Astrocyte of the hippocampus (primary cell): ENCODE measurements at places on chromosomes 1 and 21.

DNA sequence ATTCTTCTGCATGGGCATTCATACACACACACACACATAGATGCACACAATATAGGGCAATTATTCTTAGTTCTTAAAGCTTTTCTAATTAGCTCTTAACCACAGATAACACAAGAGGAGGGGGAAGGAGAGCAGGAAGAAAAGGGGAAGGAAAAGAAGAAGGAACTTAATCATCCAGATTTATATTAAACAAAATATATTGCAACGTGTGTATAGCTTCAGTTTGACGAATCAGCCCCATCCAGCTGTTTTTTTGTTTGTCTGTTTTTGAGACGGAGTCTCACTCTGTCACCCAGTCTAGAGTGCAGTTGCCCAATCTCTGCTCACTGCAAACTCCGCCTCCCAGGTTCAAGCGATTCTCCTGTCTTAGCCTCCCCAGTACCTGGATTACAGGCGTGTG is 21.7 kb upstream of the ANKRD13C start:
- no peak for DNase-seq

- no peak for DNase-seq
Measured at GRCh38 chr1:70117046-70117445, 88.3 kb downstream of the LRRC40 start.

GRCh38 chr1:48186306-48186839 is 36.1 kb upstream of the SLC5A9 start:
- DNase-seq = no peak

GRCh38 chr1:31814631-31815306 is 1.1 kb downstream of the SPOCD1 start:
- DNase-seq = no peak

DNA sequence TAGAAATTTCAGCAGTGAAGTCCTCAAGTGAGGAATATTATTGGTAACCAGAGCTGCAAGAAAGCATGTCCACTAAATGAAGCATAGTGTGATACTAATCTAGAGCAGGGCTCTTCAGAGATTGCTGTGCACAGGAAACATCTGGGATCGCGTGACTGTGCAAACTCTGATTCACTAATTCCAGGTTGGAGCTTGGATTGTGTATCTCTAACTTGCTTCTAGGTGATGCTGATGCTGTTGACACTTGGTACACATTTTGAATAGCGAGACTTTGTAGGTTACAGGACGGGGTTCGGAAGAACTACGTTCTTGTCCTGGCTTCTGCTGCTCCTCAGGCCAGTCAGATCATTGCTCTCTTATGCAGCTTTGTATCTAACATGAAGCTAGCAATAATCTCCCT is 66.5 kb downstream of the PRRX1 start:
- DNase-seq = no peak

GRCh38 chr1:8283058-8283884 is 34.6 kb upstream of the SLC45A1 start:
- DNase-seq = no peak

DNA sequence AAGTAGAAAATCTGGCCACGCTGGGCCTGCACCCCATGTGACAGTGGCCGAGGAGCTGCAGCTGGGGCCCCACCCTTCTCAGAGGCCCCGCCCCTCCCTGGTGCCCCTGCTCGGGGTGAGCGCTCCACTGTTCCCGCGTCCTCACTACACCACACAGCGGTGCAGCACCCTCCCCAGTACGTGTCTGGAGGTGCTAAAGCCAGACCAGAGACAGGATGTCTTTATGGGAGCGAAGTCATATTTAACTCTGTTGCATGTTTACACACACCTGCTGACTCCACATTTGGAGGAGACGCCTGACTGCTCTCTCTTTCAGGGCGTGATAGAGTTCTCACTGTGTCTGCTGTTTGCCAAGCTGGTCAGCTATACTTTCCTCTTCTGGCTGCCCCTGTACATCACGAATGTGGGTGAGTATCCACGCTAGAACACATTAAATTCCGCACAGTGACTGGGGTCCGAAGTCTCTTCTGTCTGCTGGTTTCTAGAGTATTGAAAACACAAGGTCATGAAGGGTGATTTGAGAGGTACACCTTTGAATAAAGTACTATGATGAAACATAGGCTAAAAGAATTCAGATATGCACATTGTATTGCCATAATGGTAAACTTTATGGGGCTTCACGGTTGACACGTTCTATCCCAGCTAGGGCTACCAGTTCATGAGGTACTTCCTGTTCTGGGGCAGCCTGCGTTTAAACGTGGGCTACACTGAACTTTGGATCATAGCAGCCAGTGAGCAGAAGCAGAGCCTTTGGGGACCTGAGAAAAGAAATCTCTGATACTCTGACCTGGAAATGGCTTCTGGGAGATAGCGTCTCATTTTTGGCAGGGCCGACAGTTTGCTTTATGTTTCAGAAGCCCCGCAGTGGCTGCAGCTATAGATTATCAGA is 48.4 kb downstream of the SLC37A1 start:
- no peak for DNase-seq

- peak; percentile 5 for DNase-seq
Measured at GRCh38 chr21:26686278-26686677, 113.2 kb upstream of the CYYR1 start.

- DNase-seq = no peak
Measured at GRCh38 chr1:216616425-216616824, 106.8 kb downstream of the ESRRG start.

GRCh38 chr21:31530364-31530763 is 129.1 kb upstream of the SOD1 start:
- no peak for DNase-seq

- peak; percentile 54 for DNase-seq
Measured at GRCh38 chr1:31127266-31127665, 61.7 kb upstream of the PUM1 start.

DNA sequence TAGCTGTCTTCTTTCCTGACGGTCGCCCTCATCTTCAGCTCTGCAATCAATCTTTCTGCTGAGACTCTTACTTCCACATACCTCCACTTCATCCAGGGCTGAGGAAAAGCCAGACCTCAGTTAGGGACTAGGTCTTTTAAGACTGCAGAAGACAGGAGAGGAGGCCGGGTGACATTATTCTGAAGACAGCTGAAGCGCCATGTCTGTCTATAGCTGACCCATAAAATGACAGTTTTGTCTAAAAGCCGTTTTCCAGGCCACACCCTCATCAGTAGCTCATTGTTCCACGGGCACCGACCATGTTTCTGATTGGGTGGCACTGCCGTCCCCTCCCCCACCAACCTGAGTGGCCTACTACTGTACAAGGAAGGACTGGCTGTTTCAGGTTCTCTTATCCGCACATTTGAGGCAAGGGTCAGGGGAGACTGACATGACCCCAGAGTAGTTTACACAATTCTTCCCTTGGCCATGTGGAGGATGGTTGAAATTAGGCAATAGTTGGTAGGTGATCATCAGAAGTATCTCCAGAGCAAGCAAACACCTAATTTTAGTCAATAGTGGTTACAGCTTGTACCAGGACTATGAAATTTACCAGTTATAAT is at the start of gene ADCY10:
TSS of gene ADCY10 (minus strand) at position 240 of the 602 bp plus-strand sequence. CDS start 8,994 bp downstream, outside the sequence.
- DNase-seq = no peak

- no peak for DNase-seq
Measured at GRCh38 chr1:91781371-91781825, 104.6 kb downstream of the TGFBR3 start.

GRCh38 chr1:24427545-24427862 is 11.9 kb downstream of the NIPAL3 start:
- no peak for DNase-seq

DNA sequence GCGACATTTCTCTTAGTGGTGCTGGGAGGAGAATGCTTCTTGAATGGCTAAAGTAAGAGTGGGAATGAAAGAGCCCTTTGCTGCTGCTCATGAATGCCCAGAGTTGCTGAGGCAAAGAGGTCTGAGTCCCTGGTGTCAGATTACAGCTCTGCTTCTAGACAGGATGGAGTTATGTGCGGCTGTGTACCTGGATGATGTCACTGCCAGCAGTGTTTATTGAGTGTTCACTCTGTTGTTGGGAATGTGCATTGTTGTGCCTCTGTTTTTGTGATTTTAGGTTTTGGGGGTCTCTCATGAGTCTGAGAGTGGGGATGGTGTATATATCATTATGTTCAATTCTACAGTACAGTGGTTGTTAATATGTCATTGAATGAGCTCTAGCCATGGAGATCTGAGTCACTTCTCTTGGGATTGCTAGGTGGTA is 2.7 kb downstream of the CDC14A start:
- peak; percentile 81 for DNase-seq

DNA sequence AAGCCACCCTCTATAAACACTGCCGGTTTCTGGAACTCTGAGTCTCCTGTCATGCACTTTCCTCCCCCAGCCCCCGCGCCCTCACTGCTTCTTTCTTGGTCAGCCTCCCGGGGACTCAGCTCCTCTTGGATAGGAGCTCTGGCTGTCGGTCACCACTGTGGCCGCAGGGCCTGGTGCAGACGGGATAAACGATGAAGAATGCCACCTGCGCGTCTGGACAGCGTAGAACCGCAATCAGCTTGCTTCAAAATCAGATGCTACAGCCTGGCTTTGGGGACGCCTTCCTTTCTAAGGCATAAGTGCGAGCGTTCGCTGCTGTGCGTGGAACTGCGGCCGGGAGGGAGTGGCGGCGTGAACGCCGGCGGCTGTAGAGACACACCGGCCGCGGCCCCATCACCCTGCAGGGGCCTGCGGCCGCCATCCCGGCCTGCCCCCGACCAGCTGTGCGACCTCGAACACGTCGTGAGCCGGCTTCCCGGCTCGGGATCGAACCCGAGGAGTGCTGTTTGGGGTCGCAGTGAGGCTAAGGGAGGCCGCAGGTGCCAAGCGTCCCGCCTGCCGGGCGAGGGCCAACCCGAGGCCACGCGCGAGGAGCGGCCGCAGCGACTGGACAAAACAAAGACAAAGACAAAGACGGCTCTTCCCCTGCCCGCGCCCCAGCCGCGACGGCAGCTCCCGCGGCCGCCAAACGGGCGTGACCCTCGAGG is 688 bp downstream of the PTTG1IP start:
- DNase-seq = peak; percentile 61

DNA sequence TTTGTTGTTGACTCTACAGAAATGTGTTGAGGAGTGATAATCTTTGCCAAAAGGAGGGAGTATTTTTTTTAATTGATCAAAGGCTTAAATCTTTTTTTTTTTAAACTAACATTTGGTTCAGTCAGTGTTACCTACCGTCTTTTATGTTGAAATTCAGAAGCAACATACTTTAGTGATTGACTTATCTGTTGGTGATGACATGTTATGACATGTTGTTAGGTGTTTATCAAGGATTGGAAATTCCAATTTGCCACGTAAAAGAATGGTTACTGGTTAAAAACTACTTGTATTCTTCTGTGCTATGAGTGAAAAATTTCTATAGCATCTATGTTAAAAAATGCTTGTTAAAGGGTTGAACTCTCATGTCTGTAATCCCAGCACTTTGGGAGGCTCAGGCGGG is 61.2 kb downstream of the DNM3 start:
- DNase-seq = no peak
